ENCODE measurements at places on chromosomes 1 and 21.
A peak's percentile ranks its signal among the peaks of the same experiment; 100 is the strongest.

DNA sequence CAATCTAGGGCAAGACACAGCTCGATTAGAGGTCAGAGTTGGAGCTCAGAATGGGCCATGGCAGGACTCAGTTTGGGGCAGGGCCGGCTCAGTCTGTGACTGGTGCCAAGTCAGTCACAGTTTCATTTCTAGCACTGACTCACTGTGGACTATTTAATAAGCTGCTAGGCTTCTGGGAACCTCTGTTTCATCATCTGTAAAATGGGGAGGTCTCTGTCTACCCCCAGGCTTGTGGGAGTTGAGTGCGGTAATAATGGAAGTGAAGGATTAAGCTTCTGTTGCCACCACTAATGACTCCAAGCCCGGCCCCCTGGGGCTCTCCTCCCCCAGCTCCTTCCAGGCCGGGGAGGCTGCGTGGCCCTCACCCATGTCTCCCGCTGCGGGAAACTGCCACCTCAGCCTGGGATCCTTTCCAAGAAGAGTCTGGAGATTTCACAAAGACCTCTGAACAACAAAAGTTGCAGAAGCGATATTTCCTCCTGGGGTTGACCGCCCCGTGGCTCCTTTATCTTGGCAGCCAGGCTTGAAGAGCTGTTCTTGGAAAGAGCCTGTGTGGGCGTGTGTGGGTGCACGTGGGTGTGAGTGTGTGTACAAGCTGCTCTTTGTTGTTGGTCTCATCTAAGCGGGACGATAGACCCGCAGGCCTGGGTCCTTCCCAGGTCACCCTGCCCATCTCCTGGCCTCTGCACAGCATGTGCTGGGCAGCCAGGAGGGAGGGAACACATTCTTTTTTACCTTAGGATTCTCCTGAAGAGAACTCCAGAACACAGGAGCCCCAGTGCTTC, 29.1 kb downstream of the KNCN start:
- peak; percentile 30 for DNase-seq

DNA sequence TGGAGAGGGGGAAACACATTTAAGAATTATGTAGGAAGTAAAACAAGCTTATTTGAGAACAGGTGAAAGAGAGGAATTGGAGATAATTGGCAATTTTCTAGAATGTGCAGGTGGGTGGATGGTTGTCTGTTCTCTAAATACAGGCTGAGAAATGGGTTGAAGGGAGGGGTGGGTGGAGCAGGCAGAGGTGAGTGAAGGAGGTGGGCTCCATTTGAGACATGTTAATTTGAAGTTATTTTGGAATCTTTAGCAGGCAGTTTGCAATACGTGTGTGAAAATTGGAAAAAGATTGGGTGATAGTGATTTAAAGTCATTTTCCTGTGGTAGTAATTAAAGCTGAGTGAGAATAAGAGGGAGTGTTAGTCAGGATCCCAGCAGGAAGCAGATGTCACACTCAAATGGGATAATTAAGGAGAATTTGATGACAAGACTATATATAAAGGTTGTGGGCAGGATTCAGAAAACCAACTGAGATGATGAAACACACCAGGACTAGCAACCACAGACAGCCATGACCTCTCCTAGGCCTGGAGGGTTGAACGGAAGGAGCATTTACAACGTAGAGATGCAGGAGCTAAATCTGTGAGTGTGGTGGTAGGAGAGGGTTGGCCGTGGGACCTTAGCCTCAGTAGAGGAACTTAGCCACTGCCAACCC, 40.6 kb downstream of the CHRM3 start:
- no peak for DNase-seq

GRCh38 chr1:237041795-237042525, at the start of gene RYR2:
TSS of gene RYR2 (plus strand) at chr1:237042184. CDS start at chr1:237042522, 338 bp downstream.
- DNase-seq, result peak; percentile 14

GRCh38 chr21:42433946-42434551, 30.3 kb downstream of the UBASH3A start:
- DNase-seq, result no peak

DNA sequence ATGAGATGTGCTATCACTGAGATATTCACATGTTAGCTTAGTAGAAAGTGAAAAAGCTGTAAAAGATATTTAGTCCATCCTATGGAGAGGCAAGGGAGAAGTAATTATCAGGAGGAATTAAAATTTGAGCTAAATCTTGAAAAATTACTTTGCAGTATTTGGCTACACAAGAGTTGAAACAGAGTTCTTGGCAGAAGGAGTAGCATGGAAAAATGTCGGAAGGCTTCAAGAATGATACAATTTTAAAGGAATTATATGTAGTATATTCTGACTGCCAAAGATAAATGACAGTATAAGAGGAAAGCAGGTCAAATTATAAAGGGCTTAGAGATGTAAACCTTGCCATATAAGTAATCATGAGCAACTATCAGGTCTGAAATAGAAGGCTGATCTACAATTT, 518.9 kb downstream of the BRINP3 start:
- DNase-seq, result no peak

- DNase-seq, result no peak
Observed at GRCh38 chr1:39418236-39418635, 73.2 kb upstream of the BMP8A start.

- no peak for DNase-seq
Observed at GRCh38 chr1:46804926-46805325, 6.1 kb downstream of the CYP4B1 start.

GRCh38 chr21:31491617-31492016, 147.6 kb upstream of the TIAM1 start:
- no peak for DNase-seq

DNA sequence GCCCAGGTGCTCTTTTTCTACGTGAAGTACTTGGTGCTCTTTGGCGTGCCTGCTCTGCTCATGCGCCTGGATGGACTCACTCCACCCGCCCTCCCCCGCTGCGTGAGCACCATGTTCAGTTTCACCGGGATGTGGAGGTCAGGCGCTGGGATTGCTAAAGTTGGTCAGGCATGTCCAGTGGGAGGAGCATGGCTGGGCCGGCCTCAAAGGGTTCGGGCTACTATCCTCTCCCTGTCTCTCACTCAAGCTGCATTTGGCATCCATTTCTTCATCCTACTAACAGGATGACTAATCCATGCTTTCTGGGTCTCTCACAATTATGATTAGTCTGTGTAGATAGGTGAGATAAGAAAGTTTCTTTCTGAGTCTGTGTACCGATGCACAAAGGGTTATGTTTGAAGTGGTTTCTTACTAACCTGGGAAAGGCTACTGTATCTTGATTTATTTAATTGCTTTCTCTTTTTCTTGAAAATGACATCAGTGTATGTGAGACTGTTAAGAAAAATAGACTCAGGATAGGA, 135.9 kb downstream of the HHAT start:
- DNase-seq, result no peak
